GM12865 (cell line): ENCODE measurements at places on chromosomes 6 and 20.

GRCh38 chr6:3337521-3338350, 79.0 kb downstream of the PSMG4 start:
- peak; percentile 37 for DNase-seq

DNA sequence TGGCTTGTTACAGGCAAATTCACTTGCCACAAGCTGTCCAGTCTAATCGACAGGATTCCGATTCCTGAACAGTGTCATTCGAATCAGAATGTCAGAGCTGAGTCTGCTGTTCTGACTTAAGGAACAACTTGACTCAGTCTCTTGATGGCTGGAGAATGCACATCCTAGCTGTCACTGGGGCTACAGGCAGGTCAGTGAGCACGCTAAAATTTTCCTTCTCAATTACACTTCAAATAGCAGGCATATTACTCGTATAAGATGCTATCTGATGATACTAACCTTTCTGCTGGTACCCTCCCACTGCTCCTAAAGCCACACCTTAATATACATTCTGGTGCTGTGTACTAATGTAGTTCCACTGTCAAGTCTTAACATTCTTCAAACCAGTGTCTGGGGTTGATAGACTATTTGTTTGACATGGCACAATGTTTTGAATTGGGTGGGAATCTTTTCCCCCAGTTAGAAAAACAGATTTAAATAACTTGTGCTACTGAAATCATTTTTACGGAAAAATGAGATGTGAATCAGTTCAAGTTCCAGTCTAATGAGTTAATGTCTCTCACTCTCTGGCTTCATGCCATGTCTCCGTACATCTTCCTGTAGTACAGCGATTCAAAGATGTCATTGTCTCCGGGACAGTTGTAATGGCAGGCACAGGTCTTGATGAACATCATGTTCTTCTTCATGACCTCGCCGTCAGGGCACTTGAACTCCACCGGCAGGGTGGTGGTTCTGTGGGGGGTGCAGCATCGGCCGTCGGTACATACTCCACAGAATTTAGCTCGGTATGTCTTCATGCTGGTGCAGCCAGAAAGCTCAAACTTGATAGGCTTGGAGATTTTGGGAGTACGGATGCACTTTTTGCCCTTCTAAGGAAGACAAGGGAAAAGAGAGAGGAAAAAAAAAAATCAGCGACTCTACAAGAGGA, 2.2 kb downstream of the CCN2 start:
- DNase-seq: no peak

DNA sequence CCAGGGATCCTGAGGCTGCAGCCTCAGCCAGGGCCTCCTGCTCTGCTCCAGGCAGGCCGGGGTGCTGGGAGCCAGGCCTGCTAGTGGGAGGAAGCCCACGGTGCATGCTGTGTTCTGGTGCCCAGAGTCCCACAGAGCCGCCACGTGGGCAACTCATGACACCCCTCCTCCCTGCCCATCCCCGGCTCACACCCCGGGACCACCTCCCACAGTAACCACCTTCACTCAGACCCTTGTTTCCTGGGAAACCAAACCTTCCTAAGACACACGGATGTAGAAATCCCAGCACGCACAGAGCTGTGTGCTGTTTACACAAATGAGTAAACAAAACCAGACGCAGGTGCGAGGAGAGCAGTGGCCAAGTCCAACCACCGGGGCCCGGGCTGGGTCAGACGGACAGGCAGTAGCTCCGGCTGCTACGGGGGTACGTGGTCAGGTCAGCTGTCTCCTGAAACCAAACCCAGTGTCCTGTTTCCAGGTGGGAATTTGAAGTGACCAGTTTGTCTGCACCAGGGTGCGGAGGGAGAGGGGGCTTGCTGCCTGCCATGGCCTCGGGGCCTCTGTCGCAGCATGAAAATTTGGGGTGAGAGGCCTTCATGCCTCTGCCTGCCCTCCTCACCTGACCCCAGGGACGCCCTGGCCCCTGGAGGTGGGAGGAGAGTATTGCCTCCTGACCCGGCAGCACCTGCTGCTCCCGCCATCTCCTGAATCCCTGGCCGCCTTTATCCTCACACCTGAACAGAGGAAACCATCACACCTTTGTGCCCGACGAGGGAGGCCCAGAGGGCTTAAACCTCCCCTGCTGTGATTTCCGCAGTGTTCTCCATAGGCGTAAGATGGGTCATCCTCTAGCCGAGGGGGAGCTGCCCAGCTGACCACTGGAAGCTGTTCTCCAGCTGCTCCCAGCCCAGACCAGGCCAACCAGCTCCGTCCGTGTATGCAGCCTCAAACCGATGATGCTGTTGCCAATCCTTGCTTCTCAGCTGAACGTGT, 52.0 kb upstream of the SMOC2 start:
- no peak for DNase-seq

- DNase-seq: no peak
Measured at GRCh38 chr20:36646678-36647077, 682 bp upstream of the SLA2 start.

DNA sequence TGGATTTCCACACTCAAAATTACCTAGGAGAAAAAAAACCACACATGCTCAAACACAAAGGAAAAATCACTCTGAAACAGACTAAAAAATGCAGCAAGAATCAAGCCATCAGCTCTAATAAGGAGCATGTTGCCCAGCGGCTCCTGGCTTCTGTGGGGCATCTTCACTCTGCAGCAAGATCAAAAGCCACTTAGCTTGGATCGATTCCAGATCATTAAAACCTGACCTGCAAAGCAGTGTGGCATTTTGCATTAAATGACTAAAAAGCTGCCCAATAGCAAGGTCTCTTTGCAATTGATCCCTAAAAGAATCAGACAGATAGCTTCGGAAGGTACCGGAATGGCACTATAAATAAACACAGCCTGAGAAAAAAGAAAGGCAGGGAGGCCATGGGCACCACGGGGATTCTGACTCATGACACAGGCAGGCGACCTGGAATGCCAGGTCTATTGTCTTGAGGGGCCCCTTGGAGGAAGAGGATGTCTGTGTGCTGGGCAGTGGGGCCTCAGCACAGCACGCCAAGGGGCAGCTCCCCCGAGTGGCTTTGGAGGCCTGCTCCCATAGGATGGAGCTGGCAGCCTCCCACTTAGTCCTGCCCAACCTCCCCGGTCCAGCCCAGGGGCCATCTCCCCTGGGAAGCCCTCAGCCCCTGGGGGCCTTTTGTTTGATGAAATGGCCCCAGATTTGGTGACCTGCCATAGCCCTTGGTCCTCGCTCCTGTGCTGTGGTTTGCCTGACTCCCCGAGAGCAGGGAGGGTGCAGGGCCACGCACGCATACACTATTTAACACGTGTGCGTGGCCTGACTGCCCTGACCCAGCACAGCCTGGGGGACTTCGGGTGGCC, 7.6 kb downstream of the LEMD2 start:
- no peak for DNase-seq

DNA sequence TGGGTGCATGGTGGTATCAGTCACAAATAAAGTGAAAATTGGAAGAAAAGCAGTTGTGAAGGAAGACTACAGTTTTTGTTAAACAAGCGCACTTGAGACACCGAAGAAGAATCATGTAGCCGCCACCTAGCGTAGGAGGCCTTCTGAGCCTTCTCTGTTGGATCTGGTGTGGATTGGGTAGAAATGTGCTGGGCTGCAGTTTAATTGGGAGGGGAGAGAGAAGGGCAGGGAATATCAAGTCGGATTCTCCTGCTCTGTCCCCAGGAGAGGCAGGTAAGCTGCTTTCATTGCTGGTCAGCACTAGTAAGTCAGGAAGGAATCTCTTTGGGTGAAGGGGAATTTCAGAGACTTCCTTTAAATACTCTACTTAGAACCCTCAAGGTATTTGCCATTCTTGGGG, 1.2 kb upstream of the FABP7 start:
- DNase-seq: no peak

DNA sequence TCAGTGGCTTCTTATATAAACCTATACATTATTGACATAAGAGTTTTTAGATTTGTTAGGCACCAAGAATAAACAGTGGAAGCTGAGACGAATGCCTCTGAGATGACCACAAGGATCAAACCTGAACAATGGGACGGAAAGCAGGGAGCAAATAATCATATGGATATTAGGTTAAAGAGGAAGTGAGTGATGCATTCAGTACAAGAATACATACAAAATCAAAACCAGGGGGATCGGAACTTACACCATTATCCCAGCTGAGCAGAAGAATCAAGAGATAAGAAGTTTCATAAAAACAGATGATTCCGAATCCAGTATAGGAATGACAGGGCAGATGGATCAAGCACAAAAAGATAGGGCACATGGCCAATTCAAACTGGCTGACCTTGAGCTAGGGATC, 21.9 kb upstream of the CNKSR3 start:
- no peak for DNase-seq

DNA sequence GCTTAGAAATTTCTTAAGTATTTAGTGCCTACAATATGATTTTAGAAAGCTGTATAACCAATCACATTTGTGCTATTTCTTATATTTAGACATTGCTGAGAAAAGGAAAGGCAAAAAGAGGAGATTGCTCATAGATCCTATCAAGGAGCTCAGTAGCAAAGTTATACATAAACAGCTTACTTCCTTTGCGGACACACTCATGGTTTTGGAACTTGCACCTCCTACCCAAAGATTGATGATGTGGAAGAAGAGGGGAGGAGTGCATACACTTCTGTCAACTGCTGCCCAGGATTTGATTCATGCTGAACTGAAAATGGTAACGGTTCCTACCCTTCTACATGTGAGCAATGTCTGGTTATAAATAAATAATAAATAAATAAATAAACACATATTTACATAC, 16.7 kb downstream of the RAD21L1 start:
- no peak for DNase-seq

DNA sequence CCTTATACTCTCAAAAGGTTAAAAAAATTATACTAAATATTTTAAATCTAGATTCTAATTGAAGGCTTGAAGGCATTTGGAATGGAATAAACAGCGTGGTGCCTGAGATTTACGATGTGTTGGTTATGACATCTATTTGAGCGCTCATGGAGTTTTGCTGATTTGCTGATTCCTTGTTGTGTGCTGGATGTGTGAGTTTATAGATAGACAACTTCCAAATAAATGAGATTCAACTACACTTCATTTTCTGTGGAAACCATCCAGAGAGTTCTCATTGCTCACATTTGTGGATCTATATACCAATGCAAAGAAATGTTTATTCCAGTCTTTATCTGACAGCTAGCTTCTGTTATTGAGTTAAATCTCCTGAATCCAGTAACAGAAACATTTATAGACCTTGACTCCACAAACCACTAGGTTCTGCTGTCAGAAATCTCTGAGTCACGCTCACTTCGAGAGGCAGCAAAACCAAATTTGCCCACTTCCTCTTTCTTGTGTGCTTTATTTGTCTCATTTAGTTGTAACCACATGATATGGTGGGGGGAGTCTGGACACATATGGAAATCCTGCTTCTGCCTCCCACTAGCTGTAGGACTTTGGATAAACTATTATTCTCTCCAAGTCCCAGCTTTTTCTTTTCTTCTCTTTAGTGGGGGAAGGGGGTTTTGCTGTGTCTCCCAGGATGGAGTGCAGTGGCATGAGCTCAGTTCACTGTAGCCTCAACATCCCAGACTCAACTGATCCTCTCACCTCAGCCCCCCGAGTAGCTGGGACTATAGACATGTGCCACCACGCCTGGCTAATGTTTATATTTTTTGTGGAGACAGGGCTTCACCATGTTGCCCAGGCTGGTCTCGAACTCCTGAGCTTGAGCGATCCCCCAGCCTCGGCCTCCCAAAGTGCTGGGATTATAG, 54.5 kb downstream of the IPCEF1 start:
- peak; percentile 87 for DNase-seq

GRCh38 chr6:165906-166305, 126.4 kb upstream of the DUSP22 start:
- no peak for DNase-seq

- no peak for DNase-seq
Measured at GRCh38 chr6:165689699-165690098, 26.7 kb upstream of the PDE10A start.

DNA sequence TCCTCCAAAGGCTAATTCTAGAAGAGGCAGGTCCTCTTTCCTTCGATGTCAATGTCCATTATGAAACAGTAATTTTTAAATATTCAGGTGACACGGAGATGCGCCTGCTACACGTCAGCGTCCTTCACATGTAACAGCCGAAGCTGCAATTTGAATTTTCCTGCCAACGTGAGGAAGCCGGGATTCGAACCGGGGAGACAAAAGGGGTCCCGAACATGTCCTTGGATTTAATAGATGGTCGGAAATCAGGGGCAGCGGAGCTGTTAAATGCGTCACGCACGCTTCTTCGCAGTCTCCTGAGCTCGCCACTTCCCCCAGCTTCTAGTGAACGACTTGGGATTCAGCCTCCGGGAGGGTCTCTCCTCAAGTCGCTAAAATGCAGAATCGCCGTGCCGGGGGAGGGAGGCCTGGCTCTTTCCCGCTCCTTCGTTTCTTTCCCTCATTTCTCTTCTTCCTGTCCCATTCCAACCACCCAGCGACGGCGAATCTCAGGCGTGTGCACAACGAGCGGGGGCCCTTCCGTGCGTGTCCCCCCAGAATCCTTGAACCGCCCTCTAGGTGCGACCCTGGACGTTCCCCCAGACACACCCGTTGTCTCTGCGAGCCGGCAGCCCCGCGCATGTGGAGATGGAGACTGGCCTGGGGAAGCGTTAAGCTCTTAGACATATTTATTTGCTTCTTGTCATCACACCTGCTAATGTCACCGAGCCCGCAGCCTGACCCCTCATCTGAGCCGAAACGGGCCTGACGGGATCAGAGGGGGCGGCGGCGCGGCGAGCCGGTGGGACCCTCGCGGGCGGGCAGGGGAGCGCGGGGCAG, 1.3 kb upstream of the FOXC1 start:
- no peak for DNase-seq

DNA sequence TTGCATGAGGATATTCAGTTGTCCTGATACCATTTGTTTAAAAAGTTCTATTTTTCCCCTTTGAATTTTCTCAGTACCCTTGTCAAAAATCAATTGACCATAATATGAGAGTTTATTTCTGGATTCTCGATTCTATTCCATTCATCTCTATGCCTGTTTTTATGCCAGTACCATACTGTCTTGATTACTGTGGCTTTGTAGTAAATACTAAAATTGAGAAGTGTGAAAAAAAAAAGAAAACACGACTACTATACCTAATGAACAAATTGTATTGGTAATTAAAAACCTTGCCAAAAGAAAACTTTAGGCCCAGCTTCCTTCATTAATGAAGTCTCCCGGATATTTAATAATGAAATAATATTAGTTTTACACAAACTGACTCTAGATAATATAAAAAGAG, 185.7 kb downstream of the TBC1D7 start:
- no peak for DNase-seq

- no peak for DNase-seq
Measured at GRCh38 chr20:36833275-36834020, 42.5 kb upstream of the TLDC2 start.

GRCh38 chr6:162736961-162737360, 9.2 kb downstream of the PACRG start:
- DNase-seq: no peak

DNA sequence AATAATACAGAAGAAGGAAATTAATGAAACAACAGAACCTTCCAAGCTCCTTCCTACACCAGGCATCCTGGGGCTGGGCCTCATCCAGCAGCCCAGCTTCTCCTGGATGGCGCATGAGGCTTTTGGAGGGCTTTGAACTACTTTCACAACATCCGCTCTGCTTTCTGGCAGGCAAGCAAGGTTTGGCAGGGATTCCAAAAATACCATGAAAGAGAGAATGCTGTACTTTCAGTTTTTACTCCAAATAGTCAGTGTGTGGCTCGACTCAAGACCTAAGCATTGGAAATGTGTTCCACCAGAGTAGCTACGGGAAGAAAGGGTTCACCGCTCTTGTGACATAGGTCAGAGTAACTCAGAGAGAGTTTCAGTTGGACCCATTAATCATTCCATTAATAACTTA, 125.4 kb downstream of the OPRM1 start:
- DNase-seq: peak; percentile 21
